Stimulated activated CD4-positive, alpha-beta T cell treated with anti-CD3 and anti-CD28 coated beads, Interleukin-1b, Interleukin-23, amount 100 ng/mL, for 1 hour (primary cell): ENCODE measurements at places on chromosomes 12 and 14.

DNA sequence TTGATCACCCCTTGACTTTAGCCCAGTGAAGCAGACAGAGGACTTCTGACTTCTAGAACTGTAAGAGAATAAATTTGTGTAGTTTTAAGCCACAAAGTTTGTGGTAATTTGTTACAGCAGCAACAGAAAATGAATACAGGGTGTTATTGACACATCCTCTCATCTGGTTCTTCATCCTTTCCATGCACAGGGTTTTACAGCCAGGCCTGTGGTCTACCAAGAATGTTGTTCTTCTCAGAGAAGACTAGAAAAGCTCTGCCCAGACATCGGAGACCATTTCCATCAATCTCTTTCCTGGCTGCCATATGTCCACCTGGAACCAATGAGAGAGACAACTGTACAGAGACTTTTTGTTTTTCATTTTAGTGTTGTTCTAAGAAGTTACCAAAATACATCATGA lies 308.2 kb upstream of the AMIGO2 start:
- no peak for DNase-seq

DNA sequence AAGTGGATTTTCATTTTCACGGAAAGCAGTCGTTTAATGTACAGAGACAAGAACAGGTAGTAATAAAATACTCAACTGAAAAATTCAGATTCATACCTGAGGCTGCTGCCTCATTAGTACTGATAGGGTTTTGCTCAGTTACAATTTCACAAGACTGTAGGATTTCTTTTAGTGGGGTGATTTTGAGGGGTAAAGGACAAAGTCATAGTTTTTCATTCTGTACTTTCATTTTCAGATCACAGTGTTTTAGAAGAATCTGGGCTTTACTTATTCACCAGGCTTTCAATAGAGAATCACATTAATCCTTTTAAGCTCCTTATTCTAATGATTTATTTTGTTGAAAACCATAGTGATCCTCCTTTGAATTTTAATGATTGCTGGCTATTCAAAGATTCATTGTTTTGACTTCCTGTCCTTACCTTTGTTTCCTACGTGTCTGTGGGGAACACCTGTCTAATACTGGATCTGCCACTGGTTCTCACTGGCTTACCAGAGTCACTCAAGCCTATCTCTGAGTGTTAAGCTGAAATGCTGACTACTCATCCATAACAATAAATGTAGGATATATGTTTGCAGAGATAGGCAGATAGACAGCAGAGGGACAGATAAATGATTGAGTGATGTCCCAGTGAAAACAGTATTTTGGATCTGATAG lies 243.8 kb upstream of the NPAS3 start:
- no peak for DNase-seq

DNA sequence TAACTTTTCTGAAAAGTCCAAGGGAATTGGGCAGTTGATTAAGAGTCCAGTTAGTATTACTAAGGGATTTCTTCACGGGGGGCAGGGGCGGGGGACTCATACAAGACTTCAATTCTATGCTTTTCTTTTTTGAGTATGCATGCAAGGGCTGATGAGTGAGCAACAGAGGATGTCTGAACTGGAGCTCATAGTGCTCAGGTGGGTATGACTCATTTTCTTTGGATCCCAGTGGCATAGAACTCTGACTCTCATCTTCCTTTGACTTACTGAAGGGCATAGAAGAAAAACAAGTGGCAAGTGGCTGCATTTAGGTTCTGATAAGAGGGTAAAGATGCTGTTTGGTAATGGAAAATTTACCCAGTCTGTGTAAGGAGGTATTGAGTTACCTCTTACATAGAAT lies 749.2 kb downstream of the NOVA1 start:
- DNase-seq, result no peak

DNA sequence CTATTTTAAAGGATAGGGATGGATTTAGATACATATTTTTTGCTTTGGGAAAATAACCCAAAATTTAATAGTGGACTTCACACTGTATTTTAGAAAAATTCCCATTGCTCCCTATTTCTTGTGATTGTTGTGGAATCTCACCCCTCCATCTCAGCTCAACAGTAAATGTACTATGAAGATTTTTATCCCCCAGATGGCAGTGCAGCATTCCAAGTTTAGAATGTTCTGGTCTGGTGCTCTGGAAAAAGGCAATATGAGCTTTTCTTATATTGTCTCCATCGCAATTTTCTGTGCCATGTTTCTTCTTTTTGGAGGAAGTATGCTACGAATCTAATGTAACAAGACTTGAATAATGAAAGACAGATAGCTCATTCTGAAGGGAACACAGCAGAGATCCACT lies 471.7 kb upstream of the SYT1 start:
- no peak for DNase-seq

GRCh38 chr12:3809357-3810015 lies 56.6 kb upstream of the CRACR2A start:
- DNase-seq, result no peak

DNA sequence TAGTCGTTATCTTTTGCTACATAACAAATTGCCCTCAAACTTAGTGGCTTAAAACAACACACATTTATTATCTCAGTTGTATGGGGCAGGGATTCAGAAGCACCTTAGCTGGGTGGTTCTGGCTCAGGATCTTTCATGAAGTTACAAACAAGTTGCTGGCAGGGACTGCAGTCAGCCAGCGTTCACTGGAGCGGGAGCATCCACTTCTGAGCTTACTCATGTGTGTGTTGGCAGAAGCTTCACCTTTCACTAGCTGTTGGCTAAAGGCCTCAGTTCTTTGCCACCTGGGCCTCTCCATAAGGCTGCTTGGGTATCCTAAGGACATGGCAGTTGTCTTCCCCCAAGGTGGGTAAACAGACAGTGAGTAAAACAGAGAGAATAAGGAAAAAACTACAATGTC lies 365.7 kb downstream of the RPS29 start:
- DNase-seq, result no peak

- no peak for DNase-seq
Observed at GRCh38 chr12:60501124-60501729, 905.4 kb downstream of the SLC16A7 start.

DNA sequence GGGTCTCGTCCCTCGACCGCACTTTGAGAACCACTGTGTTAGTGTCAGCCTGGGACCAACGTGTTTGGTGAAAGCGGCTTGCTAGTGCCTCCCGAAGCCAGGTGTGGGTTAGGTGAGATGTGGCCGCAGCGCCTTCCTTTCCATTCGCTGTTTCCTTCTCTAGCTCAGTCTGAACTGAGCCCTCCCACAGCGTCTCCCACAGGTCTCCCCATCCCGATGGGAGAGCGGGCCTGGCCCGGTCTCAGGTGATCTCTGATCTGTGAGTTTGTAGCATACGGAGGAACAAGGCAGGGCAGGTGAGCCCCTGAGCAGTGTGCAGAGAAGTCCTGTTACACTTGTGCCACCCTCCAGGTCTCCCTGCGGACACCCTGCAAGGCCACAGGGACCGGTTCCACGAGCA lies 19.3 kb downstream of the HIP1R start:
- no peak for DNase-seq

DNA sequence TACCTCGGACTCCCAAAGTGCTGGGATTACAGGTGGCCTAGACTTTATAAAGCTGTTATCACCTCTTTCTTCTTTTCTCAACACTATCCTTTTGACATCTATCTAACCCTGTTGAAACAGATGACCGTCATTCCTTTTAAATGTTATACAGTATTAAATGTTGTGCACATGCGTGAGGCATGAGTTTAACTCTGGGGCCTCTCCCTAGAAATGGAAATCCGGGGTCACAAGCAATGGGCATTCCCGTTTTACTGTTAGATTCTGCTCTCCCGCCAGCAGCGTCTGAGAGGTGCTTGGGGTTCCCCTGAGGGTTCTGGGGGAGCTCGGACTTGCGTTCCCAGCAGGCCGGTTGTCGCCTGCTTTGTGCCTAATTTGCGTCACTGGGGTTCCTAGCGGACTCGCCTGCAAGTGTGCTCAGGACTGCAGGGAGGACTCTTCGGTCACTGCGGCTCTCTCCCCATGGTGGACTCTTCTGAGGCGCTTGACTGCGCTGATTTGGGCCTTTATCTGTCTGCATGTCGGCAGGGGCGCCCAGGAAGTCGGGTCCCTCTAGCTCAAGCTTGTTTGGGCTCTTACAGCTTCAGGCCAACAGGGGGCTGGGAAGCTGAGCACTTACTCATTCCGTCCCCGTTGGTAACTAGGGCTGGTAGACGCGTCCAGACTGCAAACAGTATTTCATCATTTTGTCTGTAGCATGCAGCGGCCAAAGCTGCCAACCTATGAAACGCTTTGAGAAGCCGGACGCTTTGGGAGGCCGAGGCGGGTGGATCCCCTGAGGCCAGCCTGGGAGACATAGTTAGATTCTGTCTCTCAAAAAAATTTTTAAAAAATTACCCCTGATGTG lies 1.2 kb upstream of the RAN start:
- peak; percentile 25 for DNase-seq

- DNase-seq, result no peak
Observed at GRCh38 chr12:104529130-104529874, 72.6 kb downstream of the CHST11 start.

- no peak for DNase-seq
Observed at GRCh38 chr14:52951681-52952554, 1.1 kb upstream of the FERMT2 start.

GRCh38 chr14:54848910-54849309 lies 53.7 kb downstream of the GCH1 start:
- DNase-seq, result no peak

DNA sequence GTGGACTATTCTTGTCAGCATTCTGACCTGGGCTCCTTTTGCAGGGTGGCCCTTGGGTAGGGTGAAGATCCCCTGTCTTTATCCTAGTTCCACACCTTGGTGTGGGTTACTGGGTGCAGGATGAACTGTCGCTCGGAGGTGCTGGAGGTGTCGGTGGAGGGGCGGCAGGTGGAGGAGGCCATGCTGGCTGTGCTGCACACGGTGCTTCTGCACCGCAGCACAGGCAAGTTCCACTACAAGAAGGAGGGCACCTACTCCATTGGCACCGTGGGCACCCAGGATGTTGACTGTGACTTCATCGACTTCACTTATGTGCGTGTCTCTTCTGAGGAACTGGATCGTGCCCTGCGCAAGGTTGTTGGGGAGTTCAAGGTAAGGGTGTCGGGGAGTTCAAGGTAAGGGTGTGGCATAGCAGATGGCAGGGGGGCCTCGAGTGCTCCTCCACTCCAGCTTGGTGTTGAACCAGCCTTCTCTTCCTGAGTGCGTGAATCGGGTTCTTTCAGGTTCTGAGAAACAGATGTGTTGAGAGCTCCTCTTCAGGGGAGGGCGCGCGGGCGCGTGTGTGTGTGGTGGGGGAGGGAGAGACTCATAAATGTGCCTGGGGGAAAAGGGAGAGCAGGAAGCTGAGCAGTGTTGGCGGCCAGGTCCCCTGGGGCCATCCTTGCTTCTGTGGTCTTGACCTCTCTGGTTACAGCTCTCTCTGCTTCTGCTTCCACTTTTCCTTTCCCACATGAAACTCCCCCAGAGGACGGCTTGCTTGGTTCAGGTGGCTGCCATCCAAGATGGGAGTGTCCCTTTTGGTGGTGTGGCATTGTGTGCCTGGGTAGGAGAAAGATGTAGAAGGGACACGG lies 4.0 kb downstream of the ATG101 start:
- no peak for DNase-seq

DNA sequence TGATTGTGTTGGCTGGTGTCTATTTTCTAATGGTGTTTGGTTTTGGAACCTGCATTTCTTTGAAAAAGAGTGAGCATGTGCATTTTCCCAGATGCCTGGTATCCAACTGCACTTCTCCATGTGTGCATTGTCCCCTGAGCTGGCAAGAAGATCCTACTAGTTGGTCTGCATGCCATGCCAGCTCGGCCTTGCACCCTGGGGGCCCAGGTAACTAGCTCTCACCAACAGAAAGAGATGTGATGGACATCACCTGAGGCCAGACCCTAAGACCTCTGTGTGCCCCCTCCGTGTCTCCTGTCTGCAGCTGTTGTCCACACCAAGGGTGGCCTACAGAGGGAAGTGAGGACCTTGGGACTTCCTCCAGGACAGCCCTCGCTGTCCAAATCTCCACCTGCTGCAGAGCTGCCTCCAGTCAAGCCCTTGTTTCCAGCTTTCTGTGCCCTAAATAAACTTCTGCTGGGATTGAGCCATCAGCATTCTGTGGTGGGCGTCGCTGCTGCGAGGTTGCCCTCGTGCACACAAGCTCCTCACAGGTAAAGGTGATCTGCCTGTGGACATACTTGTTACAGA lies 30.1 kb upstream of the GPR132 start:
- DNase-seq, result no peak

- DNase-seq, result no peak
Observed at GRCh38 chr12:10278104-10278503, 29.6 kb upstream of the KLRD1 start.

GRCh38 chr12:116015525-116015924 lies 262.0 kb downstream of the MED13L start:
- DNase-seq, result no peak

GRCh38 chr14:75748336-75748735 lies 87.3 kb downstream of the TTLL5 start:
- no peak for DNase-seq

DNA sequence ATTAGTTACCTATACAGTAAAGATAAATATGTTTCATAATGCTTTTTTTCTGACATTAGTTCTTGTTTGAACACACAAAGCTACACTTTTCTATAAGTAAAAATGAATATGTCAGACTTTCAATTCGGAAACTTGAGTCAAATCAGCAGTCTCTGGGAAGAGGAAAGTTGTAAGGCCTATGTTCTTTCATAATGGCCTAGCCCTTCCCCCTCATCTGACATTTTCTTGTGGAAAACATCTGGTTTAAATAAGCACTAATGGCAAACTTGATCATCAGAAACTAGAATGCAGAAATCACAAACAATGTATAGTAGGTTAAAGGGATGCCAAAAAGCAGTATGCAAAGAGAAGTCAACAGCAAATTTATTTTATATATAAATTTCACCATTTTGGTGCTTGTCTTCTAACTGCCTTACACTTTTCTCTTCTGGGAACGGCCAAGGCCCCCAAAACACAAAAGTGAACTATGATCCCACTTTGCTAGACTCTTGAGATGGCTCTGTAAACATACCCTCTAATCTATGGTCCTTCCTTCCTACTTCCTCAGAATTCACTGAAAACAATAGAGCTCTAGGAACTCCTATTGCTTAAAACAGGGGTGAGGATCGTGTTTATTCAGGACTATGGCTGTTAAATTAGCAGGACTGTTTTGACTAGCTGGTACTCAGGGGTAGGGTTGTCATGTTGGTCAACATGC lies 444.1 kb downstream of the RAD51B start:
- DNase-seq, result no peak

DNA sequence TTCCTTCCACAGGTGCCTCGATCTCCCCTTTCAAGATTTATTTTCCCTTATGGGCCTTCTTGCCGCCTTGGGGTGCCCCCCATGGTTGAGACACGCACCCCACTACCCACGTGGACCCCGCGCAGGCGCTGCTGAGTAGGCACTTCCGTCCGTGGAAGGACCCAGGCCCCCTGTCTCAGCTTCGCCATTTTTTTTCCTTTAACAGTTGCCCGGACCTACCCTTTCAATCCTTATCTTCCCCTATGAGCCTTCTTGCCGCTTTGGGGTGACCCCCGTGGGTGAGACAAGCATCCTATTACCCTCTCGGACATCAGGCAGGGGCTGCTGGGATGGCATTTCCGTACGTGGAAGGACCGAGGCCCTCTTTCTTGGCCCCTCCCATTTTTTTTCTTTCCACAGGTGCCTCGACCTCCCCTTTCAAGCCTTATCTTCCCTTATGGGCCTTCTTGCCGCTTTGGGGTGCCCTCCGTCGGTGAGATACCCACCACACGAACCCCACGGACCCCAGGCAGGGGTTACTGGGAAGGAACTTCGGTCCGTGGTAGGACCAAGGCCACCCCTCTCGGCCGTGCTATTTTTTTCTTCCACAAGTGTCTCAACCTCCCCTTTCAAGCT lies 268.2 kb downstream of the ALG10 start:
- no peak for DNase-seq
